ENCODE measurements at places on chromosomes 4 and X. TPM values are rescaled to one million over a fixed set of nuclear protein-coding genes. Genes with fewer than 3 reads are reported as not detected.

GRCh38 chr4:26884486-26884988, 23.9 kb downstream of the STIM2 start:
- peaks cover 3% of the 10 kb centered on the region for H3K36me3 ChIP-seq
- peak overlapping the region; percentile 73 for H3K4me3 ChIP-seq
- H3K27ac ChIP-seq = peak overlapping the region; percentile 95
- peaks cover 90% of the 10 kb centered on the region for H3K4me1 ChIP-seq
- no peak for DNase-seq

GRCh38 chrX:19129694-19130093, 7.4 kb upstream of the ADGRG2 start:
- H3K4me3 ChIP-seq = no peak overlapping the region
- H3K27me3 ChIP-seq = no peaks in the 10 kb centered on the region
- no peak overlapping the region for H3K27ac ChIP-seq
- no peaks in the 10 kb centered on the region for H3K36me3 ChIP-seq
- DNase-seq = no peak

DNA sequence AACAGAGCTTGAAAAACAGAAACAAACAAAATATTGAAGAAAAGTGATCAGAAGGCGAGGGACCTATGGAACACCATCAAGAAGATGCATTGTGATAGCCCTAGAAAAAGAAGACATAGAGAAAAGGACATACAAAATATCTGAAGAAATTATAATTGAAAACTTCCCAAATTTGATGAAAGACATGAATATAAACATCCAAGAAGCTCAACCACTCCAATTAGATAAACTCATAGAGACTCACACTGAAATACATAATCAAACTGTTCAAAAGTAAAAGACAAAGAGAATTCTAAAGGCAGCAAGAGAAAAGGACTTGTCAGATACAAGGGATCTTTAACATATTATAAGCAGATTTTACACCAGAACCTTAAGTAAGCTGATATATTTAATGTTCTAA, 869.8 kb downstream of the PCDH18 start:
- no peak for DNase-seq
- no peaks in the 10 kb centered on the region for H3K36me3 ChIP-seq
- H3K27ac ChIP-seq = no peak overlapping the region
- H3K27me3 ChIP-seq = no peaks in the 10 kb centered on the region

- no peaks in the 10 kb centered on the region for H3K4me1 ChIP-seq
- no peaks in the 10 kb centered on the region for H3K36me3 ChIP-seq
- DNase-seq = no peak
- H3K27ac ChIP-seq = no peak overlapping the region
- H3K4me3 ChIP-seq = no peak overlapping the region
Measured at GRCh38 chrX:87846956-87847355, 329.4 kb downstream of the KLHL4 start.

SLITRK2 gene
- total RNA-seq = not detected

All from activated B cell treated with CpG ODN at 0.5 μM for 24 hours (primary cell).